ENCODE measurements at places on chromosomes 5 and 9. TPM values are rescaled to one million over a fixed set of nuclear protein-coding genes. Genes with fewer than 3 reads are reported as not detected.

DNA sequence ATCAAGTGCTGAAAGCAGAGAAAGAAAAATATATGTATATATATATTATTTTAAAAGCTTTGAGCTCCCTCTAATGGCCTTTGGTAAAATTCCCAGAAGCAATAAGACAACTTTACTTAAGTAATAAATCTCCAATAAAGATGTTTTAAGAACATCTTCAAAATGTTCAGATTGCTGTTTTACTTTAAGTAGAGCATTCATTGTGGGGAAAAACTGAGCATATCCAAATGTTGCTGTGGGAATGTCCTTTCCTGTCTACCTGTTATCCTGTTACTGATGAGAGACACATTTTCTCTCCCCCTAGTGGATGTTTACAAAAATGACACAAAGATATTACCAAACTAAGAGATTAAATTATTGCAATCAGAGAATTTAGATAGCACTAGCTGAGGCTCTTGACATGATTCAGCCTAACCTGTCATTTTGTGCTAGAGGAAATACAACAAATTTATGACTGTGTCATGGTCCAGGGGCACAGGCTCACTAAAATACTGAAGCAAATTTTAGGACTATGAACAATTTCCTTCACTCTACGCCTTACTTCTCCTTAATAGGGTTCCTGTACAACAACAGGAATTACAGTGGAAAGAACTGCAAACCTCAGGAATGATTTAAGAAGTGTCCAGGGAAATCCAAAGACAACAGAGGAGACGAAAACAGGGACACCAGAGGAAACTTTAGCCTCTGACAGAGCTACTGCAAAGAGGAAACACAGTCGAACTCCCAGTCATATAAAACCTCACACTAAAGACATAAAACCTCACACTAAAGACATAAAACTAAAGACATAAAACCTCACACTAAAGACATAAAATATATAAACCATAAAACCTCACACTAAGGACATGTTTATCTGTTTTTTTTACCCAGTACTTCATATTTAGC, 24.3 kb upstream of the PRRC1 start:
- DNase-seq = peak; percentile 72

- peak; percentile 89 for DNase-seq
Measured at GRCh38 chr5:139474890-139475791, 4.3 kb downstream of the SMIM33 start.

DNA sequence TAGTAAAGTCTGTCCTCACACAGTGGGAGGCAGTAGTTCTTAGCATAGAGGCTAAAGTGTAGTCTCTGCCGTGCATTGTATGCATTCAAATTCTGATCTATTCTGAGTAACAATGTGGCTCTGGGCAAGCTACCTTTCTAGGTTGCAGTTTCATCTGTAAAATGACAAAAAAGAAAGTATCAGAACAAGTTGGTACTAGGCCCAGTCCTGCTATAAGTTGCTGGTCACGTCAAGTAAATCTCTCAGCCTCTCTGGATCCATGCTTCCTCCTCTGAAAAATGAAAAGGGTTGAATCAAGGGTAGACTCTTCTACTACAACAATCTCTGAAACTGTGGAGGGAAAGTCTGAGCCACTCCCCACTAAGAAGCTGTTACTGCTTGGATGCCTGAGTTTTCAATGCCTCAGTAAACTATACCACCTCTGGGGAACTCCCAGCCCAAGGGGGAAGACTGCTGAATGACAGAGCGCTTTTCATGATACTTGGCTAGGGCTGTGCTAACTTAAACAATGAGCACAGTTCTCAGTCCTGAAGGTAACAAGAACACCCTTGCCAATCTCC, 34.5 kb upstream of the SPARC start:
- peak; percentile 32 for DNase-seq

DNA sequence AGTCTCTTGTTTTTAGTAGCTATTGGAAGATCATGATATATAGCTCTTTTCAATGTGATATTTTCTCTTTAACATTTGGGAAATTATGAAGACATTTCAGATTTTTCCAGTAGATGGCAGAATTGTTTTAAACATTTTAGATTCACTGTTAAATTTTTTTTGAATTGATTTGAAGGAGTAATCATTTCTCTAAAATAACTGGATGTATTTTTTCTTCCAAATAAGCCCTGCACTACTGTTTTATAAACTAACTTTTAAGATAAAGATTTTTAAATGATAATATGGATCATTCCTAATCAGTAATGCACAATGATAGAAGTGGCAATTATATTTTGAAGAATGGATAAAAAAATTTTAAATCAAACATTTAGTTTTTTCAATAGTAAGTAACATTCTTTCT, 14.2 kb downstream of the NDUFAF2 start:
- DNase-seq = peak; percentile 7

DNA sequence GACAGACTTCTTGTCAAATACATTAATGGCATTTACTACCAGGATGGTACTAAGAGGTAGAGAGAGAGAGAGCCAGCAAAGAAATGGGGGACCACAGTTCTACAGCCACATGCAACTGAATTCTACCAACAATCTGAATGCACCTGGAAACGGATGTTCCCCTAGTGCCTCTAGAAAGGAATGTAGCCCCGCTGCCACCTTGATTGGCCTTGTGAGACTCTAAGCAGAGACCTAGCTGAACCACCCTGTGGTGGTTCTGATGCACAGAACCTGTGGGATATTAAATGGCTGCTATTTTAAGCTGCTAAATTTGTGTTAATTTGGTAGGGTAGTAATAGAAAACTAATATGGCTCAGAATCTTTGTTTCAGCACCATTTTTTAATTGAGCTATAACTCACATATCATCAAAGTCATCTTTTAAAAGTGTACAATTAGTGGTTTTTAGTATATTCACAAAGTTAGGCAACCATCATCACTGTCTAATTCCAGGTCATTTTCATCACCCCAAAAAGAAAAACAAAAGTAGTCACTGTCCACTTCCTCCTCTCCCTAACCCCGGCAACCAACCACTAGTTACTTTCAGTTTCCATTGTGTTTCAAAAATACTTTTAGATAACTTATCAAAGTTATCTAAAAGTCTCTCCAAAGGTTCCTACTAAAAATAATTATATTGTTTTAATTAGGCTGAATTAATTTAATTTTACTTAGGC, 51.7 kb downstream of the CPLANE1 start:
- no peak for DNase-seq

The GZMA gene
- total RNA-seq = not detected

The HRCT1 gene
- 1.2 TPM for total RNA-seq

All from fibroblast of lung (primary cell).